NCI-H1417 (cell line): ENCODE measurements at places on chromosomes 16 and 17.

DNA sequence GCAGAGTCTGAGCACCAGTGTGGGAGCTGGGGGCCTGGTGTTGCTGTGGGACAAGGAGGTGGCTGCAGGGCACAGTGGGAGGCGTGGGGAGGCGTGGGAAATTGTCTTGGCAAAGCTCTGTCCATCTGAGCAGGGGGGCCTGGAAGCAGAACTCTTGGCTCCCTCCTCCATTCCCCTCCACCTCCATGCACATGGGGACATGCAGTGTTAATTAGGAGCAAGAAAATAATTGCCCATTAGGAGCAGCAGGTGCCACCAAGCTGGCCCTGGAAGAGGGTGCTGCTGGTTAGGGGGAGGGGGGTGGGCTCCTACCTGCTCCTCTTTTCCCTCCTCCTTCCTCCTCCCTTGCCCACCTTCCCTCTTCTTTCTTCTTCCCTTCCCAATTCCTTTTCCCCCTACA, 4.5 kb downstream of the TTYH2 start:
- peak; percentile 86 for DNase-seq

GRCh38 chr17:18267927-18268711, 7.7 kb downstream of the MIEF2 start:
- no peak for DNase-seq

GRCh38 chr16:86199182-86199581, 300.2 kb downstream of the IRF8 start:
- DNase-seq = no peak

DNA sequence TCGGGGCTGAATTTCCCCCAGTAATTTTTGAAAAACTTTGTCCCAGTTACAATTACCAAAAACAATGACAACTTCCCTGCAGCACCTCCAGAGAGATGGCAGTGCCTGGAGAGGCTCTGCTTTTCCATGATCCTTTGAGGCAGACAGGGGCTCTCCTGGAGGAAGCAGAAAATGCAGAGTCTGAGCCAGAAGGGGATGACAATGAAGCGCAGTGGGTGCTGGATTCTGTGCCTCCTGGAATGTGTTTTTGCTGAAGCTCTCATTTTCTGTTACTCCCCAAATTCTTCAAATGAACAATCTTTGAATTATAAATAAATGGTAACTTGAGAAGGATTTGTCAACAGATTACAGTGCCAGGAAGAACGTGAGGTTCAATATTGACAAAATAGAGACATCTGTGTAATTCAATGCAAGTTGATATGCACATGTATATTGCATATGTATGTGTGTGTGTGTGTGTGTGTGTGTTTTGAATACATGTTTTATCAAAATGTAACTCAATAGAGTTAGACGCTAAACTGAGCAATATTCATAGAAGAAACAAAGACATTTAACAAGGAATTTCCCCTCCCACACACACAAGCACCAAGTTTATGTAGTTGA, 9.7 kb upstream of the RUSF1 start:
- no peak for DNase-seq

- DNase-seq = no peak
Observed at GRCh38 chr16:747978-748746, 7.4 kb upstream of the CIAO3 start.

- DNase-seq = no peak
Observed at GRCh38 chr17:18856570-18856915, 1.4 kb upstream of the PRPSAP2 start.

GRCh38 chr16:73778887-73779286, 517.7 kb upstream of the PSMD7 start:
- DNase-seq = no peak

GRCh38 chr17:32654324-32654723, 167.5 kb downstream of the CDK5R1 start:
- DNase-seq = no peak

DNA sequence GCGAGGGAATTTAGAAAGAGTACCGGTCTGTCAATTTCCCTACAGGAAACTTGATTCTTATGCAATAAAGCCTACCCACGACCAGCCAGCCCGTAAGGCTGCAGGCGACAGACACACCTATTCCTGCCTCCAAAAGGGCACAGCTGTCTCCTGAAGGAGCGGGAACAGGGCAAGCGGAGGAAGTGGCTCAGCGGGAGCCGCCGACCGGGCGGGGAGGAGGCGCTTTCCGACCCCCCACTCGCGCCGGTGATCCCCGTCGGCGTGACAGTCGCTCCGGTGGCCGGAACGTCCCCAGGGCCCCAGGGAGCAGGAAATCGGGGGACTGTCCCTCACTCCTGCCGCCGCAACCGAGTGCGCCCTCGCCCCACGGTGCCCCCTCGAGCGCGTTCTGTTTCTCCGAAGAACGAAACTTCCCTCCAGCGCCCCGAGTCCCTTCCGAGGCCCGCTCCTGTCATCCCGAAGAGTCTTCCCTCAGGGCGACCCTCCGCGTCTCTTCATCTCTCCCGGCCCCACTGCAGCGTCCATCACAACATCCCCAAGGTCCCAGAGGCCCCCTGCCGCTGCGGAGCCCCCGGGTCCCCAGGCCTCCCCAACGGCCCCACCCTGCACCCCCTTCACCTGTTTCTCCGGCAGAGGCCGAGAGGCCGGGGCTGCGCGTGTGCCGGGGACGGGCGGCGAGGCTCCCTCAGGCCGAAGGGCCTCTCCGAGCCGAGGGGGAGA, 421 bp downstream of the STAT3 start:
- DNase-seq = peak; percentile 70

DNA sequence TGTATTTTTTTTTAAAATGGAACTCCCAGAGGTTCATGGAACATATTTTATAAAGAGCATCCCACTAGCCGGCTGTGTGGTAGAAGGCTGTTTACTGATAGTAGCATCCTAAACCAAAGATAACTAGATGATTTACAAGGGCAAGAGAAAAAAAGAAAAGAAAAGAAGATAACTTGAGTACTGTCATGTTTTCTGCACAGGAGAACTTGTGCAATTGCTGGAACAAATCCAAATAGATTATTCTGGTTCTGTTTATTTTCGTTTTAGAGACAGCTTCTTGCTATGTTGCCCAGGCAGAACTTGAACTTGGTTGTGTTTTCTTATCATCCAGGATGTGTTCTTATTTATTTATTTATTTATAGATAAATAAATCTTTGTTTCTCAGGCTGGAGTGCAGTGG, 20.9 kb upstream of the PPM1D start:
- no peak for DNase-seq

DNA sequence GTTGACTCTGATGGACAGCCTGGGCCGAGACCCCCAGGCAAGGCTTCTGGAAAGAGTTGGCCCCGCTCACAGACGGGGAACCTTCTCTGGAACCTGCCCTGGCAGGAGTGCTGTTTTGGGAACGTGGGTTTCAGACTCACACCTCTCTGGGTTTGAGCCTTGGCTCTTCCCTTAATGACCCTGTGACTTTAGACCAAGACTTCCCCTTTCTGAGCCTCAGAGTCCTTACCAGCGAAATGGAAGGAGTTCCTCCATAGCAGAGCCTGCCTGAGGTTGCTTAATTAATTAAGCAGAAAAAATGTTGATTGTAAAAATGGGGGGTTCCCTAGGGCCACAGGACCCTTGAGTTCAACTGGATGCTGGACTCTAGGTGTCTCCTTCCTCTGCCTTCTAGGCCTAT, 408.2 kb downstream of the SEC14L1 start:
- DNase-seq = no peak
